Hematopoietic multipotent progenitor cell treated with erythropoietin and hydrocortisone succinate and interleukin-3 and kit ligand, for 6 days (in vitro differentiated cells): ENCODE measurements at places on chromosomes 5 and 9.

DNA sequence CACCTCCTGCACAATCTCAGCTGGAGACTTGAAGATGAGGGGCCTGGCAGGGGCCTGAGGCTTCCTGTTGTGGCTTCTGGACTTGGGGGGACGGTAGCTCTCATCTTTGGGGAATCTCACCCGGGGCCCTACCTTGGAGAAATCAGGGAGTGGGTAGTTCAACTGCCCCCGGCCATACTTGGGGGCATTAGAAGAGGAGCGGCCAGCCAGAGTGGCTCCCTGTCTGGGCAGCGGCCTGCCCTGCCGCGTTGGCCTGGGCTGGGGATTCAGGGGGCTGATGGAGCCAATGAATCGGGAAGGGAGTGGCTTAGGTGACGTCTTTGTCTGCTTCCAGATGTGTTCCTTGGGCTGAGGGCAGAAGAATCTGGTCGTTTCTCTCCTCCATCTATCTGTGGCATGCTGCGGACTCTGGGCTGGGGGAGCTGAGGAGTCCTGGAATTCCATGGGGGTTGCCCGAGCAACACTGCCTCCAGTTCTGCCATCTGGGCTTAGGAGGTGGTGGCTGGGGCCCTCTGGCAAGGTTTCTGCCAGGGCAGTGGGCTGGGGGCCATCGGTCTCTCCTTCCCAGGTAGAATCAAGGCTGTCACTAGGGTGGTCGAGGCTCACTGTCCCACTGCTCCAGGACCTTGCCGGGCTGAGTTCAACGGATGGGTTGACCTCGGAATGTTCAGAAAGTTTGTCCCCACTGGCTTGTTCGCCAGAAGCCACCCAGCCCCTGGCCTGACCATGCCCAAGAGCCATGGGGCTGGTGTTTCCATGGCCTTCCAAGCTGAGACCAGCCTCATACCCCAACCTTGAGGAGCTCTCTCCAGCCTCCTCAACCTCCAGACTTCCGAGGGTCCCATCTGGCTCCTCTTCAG is 11.0 kb downstream of the AKNA start:
- no peak for DNase-seq

- no peak for DNase-seq
These were observed 6.3 kb downstream of the PTGER4 start for GRCh38 chr5:40685976-40686486.

- no peak for DNase-seq
These were observed 126.7 kb downstream of the MVB12B start for GRCh38 chr9:126453156-126453963.

DNA sequence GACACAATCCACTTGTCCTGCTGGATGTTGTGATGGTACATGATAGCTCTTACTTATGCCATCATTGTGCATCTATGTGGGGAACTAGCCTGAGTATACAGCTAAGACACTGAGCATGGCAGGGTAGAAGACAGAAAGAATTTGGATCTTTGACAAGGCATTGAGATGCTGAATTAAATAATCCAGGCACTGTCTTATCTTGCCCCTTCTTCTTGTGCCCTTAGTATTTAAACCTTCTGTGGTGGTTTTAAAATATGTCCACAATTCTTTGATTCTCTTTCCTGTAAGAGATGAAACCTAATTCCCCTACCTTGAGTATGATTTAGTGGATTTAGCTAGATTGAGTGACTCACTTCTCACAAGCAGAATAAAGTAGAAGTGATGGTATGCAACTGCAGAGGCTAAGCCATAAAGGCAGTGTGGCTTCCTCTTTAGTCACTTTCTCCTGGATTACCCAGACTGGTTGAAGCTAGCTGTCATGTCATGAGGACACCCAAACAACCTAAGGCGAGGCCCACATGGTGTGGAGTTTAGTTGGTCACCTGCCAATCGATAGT is 174.0 kb upstream of the NREP start:
- no peak for DNase-seq

DNA sequence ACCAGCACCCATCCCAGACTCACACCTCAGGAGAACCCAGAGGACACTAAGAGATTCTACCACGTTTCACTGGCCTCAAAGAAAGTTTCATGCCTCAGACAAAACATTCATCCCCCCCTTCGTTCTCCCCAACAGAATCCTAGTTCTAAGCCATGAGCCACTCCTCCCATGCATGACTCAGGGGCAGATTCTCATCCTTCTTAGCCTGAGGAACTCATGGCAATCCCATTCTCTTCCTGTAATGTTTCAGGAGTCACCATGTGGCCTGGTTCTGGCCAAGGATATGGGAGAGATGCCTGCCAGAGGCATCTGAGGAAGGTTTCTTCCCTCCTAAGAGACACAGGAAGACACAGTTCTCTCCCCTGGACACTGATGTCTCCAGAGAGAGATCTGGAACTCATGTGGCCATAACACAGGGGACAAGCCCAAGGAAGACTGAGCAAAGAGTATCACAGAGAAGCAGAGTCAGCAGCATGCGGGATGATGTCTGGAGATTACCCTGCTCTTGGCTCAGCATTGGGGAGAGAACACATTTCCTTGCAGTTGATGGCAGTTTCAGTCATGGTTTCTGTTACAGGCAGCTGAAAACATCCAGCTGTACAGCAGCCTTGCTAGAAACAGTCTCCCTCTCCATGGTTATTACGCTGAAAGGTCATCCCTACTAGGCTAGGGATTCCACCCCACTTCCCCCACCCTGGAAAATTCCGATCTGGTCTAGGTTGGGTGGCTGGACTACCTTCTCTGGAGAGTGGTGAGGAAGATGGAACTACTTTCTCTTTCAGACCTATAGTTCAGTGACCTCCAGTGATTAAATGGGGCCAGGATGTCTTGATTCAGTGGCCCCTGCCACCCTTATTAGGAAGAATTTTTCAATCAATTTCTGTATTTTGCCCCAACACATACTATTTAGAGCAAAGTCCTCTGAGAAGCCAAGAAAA is 115.4 kb downstream of the ZNF608 start:
- no peak for DNase-seq

GRCh38 chr5:59115345-59115744 is 532.5 kb downstream of the RAB3C start:
- DNase-seq, result no peak

DNA sequence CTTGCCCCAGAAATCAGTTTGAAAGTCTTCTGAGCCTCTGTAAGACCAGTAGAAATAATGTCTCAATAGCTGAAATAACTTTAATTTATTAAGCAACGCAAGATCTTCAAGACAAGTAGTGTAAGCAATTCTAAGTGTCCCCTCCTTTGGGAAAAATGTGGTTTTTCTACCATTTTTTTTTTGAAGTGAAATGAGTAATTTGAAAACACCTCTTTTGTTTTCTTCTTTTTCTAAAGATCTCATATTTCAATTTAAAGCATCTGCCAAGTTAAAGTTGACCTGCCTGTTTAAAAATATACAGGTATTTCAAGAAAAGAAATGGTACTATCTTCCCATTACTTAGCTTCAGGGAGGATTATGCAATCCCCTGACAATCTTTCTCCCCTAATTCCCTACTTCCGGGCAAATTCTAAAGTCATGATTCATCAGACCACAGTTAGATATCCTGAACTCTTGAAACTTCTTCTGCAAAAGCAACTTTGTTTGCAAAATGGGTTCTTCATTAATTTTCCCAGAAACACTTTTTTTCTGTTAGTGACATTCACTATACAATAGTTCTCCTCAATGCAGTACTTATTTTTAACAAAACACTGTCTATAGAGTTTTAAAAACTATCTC is 7.8 kb upstream of the ANXA1 start:
- DNase-seq, result peak; percentile 52

DNA sequence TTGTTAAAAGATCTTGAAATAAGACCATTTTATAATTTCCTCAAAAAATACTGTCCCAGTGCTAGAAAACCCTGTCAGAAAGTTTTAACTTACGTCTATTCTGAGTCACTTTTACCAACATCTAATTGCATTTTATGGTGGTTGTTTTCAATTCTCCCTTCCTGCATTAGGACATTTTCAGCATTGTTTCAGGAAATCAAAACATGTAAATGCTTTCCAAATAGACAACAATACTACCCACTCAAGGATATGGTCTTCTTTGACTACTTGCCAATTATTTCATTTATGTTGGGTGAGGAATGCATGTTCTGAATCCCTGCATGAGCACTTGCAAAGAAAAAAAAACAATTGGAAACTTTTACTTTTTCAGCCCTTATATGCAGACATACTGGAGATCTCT is 284.6 kb upstream of the PDE4D start:
- no peak for DNase-seq

DNA sequence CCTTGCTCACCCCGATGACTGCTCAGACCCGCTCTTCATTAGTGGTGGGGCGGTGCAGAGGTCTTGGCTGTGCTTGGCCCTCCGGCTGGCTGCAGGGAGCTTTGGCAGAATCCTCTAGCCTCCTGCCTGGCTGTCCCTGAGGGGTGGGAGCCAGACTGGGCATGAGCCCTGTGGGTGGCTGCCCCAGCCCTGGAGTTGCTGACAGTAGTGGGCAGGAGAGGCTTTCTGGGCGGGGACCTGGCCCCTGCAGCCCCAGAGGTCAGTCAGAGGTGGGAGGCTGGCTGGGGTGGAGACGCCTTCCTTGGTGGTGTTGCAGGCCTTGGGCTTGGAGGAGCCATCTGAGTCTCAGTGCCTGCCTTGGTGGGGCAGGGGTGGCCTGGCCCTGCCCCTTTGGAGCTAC is 146.0 kb downstream of the RXRA start:
- DNase-seq, result no peak

GRCh38 chr5:153485641-153486040 is 4.8 kb upstream of the GRIA1 start:
- no peak for DNase-seq

DNA sequence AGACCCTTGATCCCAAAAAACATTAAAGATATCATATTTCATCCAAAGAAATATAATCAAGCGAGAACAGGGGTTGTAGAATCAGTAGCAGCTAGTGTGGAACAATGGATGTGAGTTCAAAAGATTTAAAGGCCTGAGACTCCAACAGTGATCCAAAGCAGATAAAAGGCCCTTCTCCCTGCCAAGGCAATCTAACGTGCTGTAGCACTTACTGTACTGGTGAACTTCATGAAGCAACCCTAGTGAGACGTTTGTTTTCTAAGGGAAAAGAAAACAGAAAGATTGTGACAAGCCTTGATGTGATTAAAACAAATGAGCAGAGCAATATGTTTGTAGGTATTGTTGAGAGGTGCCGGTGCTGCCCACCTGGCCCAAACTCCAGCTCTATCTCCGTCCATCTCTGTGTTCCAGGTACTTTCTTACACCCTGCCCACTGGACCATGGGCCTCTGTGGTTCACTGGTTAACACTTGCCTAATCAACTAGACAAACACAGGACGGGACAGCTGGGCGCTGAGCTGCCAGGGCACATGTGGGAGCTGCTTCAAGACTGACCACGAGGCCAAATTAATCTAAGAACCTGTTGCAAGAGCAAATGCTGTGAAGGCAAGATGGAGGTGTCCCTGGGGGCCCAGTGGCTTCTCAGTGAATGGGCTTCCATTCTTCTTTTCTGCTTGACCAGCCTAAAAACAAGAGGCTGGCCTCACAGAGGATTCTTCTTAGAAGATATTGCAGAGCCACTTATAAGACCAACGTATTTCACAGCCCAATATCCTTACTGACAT is 265.5 kb downstream of the CWC27 start:
- DNase-seq, result peak; percentile 24

DNA sequence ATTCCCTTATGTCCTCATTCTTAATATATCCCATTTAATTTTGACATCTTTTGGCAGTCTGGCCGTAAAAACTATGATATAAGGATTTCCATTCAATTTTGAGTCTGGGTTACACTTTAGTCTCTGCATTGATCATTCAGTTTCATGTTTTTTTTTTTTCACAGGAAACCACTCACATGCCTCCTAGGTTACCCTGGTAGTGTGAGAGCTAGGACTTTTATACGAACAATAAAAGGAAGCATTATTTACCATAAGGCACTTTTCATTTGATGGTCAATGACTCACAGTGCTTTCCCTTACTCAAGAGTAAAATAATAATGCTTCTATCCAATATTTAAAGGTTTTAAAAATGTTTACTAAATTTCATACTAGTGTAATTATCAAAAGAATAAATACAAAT is 16.4 kb upstream of the DMAC1 start:
- DNase-seq, result no peak

GRCh38 chr5:68239487-68239886 is 23.9 kb downstream of the PIK3R1 start:
- DNase-seq, result peak; percentile 89

DNA sequence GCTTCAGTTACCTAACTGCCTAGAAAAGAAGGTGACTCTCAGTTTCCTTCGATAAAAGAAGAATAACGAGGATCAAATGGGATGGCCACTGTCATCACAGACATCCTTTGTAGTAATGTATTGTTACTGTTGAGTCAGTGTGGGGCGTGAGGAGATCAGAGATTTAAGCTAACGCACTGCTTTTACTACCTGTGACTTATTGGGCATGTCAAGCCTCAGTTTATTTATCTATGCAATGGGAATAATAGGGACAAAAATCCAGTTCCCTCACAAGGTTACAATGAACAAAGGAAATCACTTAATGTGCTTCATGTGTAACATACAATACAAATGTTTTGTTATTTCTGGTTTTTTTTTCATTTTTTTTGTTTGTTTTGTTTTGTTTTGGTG is 255 bp upstream of the TRPM6 start:
- DNase-seq, result no peak

- peak; percentile 74 for DNase-seq
These were observed 27.1 kb upstream of the MYORG start for GRCh38 chr9:34403554-34404380.

DNA sequence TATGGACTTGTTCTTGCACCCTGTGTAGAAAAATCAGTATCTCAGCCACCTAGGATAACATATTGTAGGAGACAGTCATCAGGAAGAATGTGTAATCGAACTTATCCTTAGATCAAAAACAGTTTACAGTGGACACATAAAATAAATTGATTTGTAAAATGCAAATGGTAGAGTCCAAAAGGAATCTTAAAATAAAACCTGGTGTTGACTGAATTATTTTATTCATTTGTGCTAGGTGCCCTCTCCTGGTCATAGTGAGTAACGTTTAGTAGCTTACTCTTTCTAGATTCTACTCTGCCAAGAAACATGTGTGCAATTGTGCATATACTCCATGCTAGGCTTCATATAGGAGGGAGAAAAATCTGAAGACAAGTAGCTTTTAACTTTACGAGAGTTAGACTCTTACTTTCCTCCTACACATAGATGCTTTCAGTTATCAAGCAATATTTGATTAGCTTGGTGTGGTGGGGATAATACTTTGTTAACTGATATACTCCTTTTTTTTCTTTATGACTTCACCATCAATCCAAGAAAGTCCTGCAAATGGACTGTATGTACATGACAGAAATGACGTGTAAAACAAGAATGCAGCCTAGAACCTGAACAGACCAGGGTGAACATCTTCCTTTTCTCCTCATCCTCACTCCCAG is 23.7 kb upstream of the LOX start:
- DNase-seq, result peak; percentile 87

- no peak for DNase-seq
These were observed 205.2 kb upstream of the MAP3K1 start for GRCh38 chr5:56610093-56610698.

DNA sequence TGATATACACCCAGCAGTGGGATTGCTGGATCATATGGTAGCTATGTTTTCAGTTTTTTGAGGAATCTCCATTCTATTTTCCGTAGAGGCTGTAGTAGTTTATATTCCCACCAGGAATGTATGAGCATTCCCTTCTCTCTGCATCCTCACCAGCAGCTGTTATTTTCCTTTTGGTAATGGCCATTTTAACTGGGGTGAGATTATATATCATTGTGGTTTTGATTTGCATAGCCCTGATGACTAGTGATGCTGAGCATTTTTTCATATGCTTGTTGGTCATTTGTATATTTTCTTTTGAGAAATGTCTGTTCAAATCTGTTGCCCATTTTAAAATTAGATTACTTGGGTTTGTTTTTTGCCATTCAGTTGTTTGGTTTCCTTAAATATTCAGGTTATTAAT is 11.2 kb upstream of the PPIC start:
- no peak for DNase-seq

- no peak for DNase-seq
These were observed 30.0 kb upstream of the GAS1 start for GRCh38 chr9:86977205-86977835.
